Liver (tissue), 10 donors: ENCODE measurements at places on chromosomes 7 and 10. TPM values are rescaled to one million over a fixed set of nuclear protein-coding genes. Genes with fewer than 3 reads are reported as not detected.

GRCh38 chr7:138228769-138229168 is 152.5 kb downstream of the AKR1D1 start:
- H3K4me1 ChIP-seq = no peaks in the 10 kb centered on the region
- H3K36me3 ChIP-seq = no peaks in the 10 kb centered on the region
- no peak overlapping the region for H3K27ac ChIP-seq
- DNase-seq = no peak
- H3K4me3 ChIP-seq = no peak overlapping the region
- H3K27me3 ChIP-seq = no peaks in the 10 kb centered on the region

DNA sequence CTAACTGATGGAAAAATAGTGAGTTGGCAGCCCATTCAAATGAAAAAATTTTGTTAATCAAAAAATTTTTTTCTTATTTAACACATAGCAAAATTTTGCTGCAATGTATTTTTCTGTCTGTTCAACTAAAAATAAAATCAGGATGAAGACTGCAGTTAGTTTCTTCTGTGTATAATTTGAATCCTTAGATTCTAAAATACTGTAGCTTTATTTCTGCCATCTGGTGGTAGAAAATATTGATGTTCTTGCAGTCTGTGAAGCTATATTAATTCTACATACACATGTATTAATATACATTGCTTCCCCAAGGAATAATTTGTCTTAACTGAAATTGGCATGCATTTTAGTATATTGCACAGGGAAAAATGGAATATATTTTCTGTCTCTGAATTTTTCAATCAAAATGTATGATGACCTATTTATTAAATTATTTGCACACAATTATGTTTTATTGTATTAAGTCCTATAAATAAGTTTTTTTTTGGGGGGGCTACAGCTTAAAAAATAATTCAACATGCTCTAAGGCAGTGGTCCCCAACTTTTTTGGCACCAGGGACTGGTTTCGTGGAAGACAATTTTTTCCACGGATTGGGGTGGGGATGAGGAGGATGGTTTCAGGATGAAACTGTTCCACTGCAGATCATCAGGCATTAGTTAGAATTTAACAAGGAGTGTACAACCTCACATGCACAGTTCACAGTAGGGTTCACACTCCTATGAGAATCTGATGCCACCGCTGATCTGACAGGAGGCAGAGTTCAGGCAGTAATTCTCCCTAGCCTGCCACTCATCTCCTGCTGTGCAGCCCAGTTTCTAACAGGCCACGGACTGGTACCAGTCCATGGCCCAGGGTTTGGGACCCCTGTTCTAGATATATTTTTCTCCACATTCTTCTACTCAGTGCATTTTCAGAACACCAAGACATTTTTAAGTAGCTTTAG is 119.4 kb downstream of the GNAT3 start:
- no peak overlapping the region for H3K4me3 ChIP-seq
- H3K4me1 ChIP-seq = peaks cover 19% of the 10 kb centered on the region
- peak overlapping the region; percentile 40 for H3K27ac ChIP-seq
- no peaks in the 10 kb centered on the region for H3K27me3 ChIP-seq
- H3K36me3 ChIP-seq = no peaks in the 10 kb centered on the region
- no peak for DNase-seq

DNA sequence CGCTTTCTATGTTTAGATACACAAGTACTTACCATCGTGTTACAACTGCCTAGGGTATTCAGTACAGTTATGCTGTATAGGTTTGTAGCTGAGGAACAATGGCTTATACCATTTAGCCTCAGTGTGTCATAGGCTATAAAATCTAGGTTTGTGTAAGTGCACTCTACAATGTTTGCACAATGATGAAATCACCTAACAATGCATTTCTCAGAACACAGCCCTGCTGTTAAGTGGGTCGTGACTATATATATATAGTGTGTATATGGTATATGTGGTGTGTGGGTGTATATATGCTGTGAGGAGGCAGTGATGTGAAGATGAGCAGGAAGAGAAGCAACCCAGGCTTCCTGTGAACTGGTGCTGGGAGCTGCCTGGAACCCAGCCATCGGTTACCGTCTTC is 65.6 kb upstream of the MKI67 start:
- no peaks in the 10 kb centered on the region for H3K4me1 ChIP-seq
- H3K36me3 ChIP-seq = no peaks in the 10 kb centered on the region
- no peak overlapping the region for H3K4me3 ChIP-seq
- no peak for DNase-seq

TRA2A gene
- total RNA-seq = 19.2 TPM

GRCh38 chr10:3682745-3683144 is 102.3 kb downstream of the KLF6 start:
- H3K27ac ChIP-seq = no peak overlapping the region
- H3K4me1 ChIP-seq = no peaks in the 10 kb centered on the region

GRCh38 chr7:132770055-132770454 is 193.8 kb upstream of the PLXNA4 start:
- no peak overlapping the region for H3K27ac ChIP-seq
- no peaks in the 10 kb centered on the region for H3K36me3 ChIP-seq
- H3K4me3 ChIP-seq = no peak overlapping the region
- H3K4me1 ChIP-seq = no peaks in the 10 kb centered on the region
- DNase-seq = no peak

- no peak overlapping the region for H3K27ac ChIP-seq
- H3K27me3 ChIP-seq = no peaks in the 10 kb centered on the region
- DNase-seq = no peak
- no peak overlapping the region for H3K4me3 ChIP-seq
Measured at GRCh38 chr7:35805876-35806275, 5.0 kb downstream of the SEPTIN7 start.

BNIP3 gene
- 151 TPM for total RNA-seq

DNA sequence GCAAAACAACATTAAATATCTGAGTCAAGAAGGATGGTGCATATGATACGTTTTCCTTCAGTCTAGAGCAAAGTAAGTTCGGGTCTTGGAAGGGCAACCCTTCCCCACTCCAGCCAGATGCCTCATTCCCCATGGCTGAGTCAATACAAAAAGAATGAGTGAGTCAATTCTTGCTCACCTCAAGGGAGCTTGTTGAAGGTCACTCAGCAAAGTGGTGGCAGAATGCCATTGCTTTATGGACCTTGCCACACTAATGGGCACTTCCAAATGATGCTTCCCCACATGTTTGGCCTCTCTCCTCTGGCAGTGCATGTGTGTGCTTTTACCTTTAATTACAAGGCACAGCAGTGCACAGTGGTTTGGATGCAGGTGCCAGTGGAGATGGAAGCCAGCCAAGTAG is 296.5 kb downstream of the SORCS3 start:
- no peaks in the 10 kb centered on the region for H3K36me3 ChIP-seq
- DNase-seq = no peak
- H3K4me3 ChIP-seq = no peak overlapping the region
- H3K4me1 ChIP-seq = no peaks in the 10 kb centered on the region
- no peaks in the 10 kb centered on the region for H3K27me3 ChIP-seq
- H3K27ac ChIP-seq = no peak overlapping the region

ADGRA1 gene
- 0.08 TPM for total RNA-seq

ANKRD1 gene
- 0.25 TPM for total RNA-seq

GIMAP8 gene
- 9.4 TPM for total RNA-seq

DNA sequence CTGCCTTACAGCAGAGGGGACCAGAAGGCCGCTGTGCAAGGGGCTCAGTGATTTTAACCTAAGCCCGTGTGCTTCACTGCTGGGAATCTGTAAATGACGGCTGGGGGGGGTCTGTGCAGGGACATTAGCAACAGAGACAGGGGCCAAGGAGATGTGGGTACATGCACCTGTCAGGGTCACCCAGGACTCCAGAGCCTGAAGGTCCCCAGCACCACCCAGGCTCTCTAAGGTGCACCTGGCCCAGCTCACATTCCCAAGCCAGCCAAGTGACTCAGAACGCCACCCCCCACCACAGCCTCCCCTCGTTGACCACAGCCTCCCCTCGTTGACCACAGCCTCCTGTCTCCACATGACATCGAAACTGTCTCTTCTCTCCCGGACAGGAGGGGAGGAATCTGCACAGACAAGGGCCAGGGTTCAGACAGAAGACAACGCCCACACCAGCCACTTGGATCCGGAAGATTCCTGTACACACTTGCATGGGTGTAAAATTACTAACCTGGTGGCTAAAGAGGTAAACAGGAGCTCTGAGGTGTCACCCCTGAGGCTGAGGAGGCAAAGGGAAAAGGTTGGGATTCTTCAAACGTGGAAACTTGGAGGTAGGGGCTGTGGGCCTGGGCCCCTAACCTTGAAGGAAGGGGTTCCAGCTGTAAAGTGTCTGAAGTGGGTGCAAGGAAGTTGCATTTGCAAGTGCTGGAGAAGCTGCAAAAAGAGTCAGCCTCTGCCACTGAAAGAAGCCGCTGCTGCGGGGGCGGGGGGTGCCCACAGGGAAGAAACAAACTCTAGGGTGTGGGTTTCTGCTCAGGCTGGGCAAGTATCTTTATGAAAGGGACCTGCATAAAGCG is 27.0 kb downstream of the CALML3 start:
- no peak overlapping the region for H3K4me3 ChIP-seq
- no peak for DNase-seq
- H3K4me1 ChIP-seq = peaks cover 35% of the 10 kb centered on the region
- H3K36me3 ChIP-seq = no peaks in the 10 kb centered on the region

DNA sequence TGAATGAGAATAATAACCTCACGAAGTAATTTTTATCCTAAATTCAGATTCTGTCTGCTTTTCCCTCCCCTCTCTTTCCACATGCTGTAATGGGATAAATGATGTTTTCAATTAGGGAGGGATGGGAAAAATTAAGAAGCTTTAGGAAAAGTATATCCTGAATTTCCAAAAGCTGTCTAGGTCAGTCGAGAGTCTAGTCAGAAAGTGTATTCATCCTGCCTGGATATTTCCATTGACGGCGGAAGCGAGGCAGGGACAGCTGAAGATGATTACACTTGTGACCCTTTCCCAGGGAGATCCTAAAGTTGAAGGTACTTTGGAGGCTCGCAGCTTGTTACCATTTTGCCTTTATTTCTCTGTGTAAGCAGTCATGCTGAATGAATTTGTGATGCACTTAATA is 204.1 kb downstream of the ZNF365 start:
- no peak for DNase-seq
- H3K27ac ChIP-seq = no peak overlapping the region
- no peaks in the 10 kb centered on the region for H3K27me3 ChIP-seq
- no peaks in the 10 kb centered on the region for H3K4me1 ChIP-seq
